Heart right ventricle (tissue), 16 donors: ENCODE measurements at places on chromosomes 7 and 10. TPM values are rescaled to one million over a fixed set of nuclear protein-coding genes. Genes with fewer than 3 reads are reported as not detected.

ANLN gene
- 4.5 TPM for total RNA-seq

MUC12 gene
- total RNA-seq = not detected

TCERG1L gene
- not detected for total RNA-seq

DNA sequence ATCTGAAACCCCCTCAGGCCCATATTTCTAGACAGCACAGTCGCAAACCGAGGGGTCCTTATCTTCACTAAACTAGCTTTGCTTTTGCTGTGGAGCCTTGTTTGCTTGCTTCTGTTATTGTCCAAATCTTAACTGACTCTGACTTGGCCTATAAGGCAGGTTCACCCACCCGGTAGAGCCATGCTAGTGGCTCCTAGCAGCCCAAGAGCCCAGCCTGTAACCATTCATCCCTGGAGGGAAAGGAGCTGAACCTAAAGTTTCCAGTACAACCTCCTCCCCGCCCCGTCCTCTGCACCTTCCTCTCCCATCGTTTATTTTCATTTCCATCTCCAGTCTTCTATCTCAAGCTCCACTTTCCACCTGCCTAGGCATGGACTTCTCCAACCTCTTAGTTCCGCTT lies 345.7 kb downstream of the PTPRN2 start:
- DNase-seq = no peak

- DNase-seq = no peak
Observed at GRCh38 chr10:30510184-30510931, 76.4 kb downstream of the MAP3K8 start.

DNA sequence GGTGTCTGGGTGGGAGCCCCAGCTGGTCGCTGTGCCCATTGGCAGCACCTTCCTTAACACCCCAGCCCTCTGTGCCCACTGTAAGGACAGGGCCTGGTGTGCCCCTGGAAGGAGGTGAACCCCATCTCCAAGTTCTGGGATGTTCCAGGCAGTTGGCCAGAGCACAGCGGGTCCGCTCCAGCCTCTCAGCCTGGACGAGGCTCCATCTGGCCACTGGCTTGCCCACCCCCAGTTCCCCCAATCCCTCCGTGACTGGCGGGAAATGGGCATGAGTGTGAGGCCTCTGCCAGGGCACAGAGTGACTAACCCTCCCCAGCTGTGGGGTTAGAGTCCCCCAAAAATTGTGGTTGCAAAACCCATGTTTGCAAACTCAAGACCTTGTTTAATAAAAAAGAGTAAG lies 15.6 kb downstream of the GRIFIN start:
- DNase-seq = no peak

PPP1R3C gene
- 121 TPM for total RNA-seq

- no peak for DNase-seq
Observed at GRCh38 chr7:102119213-102119651, 167.4 kb upstream of the SH2B2 start.

DNA sequence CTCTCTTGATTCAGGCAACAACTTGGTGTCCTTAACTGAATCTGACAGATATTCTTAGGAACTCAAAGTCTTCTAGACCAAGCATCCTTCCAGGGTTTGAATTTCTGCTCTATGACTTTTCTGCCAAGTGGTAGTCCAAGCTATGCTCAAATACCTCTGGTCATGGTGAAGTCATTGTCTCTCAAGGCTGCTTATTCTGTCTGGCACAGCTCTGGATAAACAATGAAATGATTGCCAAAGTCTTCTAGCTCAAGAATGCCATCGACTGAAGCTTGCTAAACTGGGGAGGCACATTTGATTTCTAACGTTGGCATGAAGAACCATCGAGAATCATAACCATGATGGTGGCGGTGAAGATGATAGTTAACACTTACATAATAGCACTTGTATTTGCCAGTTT lies 116.2 kb upstream of the MKX start:
- DNase-seq = no peak

BMPR1A gene
- 42.6 TPM for total RNA-seq
